ENCODE measurements at places on chromosomes 2 and 18. TPM values are rescaled to one million over a fixed set of nuclear protein-coding genes. Genes with fewer than 3 reads are reported as not detected.

Gene CFC1B
- not detected for total RNA-seq

Gene C2orf80
- total RNA-seq, result not detected

Gene NAB1
- total RNA-seq, result 26.6 TPM

Gene CYP1B1
- 0.25 TPM for total RNA-seq

Gene CYP27A1
- 0.44 TPM for total RNA-seq

Gene LHCGR
- not detected for total RNA-seq

Gene CNDP1
- total RNA-seq, result not detected

Gene DCC
- not detected for total RNA-seq

Gene ZSWIM2
- not detected for total RNA-seq

Gene DNAJC5G
- total RNA-seq, result not detected

Gene TLX2
- not detected for total RNA-seq

Gene KCNJ3
- total RNA-seq, result not detected

Gene KYNU
- 0.39 TPM for total RNA-seq

Gene HTRA2
- total RNA-seq, result 37.1 TPM

Gene FAM161A
- 3.3 TPM for total RNA-seq

Gene CDH19
- total RNA-seq, result not detected

Gene IL1F10
- total RNA-seq, result not detected

Gene HOXD9
- total RNA-seq, result 0.14 TPM

All from foreskin keratinocyte (primary cell).